ENCODE measurements at places on chromosomes 12 and 14.

- DNase-seq, result no peak
These were observed 40.2 kb upstream of the RIN3 start for GRCh38 chr14:92473261-92473968.

GRCh38 chr14:91877376-91877915 is 10.1 kb upstream of the TC2N start:
- DNase-seq, result no peak

DNA sequence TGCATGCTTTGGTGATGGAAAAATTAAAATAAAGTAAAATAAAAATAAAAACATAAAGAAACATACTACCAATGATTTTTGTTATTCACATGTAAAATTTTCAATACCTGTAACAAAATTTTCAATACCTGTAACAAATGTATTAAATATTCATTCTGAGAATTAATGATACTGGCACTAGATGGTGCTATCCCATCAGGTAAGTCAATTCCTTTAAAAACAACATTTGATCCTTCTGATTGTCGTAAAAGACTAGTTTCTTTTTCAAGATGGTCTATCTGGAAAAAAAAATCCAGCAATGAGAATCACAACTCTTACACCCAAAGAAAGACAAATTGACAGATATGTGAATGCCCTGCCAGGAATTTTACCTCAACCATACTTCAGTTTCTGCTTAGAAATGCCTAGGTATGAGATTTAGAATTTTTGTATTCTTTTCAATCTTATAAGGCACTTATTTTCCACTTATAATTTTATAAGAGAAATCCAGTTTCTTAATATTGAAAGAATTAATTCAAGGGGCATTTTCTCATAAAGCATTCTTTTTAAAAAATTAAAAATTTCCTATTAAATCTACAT is 30.7 kb downstream of the CEP290 start:
- no peak for DNase-seq

DNA sequence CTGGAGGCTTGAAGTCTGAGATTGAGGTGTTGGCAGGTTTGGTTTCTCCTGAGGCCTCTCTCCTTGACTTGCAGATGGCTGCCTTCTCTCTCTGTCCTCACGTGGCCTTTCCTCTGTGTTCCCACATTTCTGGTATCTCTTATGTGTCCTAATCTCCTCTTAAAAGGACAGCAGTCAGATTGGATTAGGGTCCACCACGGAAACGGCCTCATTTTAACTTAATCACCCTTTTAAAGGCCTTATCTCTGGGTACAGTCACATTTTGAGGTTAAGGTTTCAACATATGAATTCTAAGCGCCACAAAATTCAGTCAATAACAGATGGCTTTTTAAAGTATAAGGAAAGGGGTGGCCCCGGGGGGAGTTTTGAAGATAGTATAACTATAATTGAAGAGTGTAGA is 33.5 kb downstream of the UNC79 start:
- DNase-seq, result no peak

DNA sequence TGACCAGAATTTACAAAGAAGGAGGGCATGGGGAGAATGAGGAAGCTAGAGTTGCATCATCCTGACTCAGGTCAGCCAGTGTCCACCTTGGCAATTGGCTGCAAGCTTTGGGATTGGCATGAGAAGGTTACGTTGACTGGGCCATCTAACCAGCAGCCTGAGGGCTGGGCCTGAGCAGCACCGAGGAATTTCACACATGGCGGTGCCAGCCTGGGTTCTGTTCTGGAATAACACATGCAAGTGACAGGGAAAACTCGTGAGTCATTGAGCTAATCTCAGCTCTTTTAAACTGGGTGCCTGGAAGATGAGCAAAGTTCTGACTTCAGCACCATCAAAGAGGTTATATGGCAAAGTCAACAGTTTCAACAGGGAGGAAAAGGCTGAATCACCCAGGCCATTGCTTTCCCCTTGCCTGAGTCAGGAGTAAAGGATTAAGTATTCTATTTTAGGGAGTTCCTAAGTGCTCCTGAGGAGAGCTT is 543.2 kb upstream of the TBX3 start:
- DNase-seq, result no peak

DNA sequence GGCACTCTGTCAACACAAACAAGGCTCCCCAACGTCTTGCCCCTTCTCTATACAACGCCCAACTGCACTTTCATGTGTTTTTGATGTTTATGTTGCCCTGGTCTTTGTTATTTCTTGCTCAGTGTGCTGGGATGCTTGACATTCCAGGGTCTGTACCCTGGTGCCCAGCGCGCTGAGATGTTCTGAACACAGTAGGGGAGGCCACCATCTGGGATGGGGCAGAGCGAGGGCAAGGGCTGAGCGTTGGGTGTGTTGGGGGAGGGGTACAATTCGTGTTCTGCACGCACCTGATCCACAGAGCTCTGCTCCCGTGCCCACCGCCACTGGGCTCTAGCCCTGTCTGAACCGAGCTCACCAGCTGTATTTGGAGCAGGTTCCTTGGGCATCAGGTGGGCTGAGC is 52.9 kb downstream of the ISCA2 start:
- DNase-seq, result no peak

GRCh38 chr14:68874746-68875155 is 81.9 kb upstream of the ZFP36L1 start:
- DNase-seq, result no peak

GRCh38 chr12:9404031-9404430 is 195.8 kb upstream of the PZP start:
- no peak for DNase-seq

GRCh38 chr12:13114251-13115052 is 11.0 kb upstream of the GSG1 start:
- DNase-seq, result no peak

DNA sequence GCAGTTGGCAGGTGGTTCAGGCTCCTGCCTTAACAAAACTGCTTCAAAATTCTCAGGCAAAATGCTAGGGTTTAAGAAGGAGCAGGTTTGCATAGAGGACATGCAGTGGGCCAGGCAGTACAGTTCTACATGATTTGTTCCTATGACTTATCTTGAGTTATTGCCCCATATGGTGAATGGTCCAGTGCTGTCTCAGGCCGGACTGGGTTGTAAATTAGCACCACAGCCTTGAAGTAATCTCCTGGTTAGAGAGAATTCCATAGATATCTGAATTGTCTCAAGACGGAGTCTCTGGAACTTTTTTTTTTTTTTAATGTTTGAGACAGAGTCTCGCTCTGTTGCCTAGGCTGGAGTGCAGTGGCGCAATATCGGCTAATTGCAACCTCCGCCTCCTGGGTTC is 11.8 kb upstream of the PRPF39 start:
- no peak for DNase-seq

- DNase-seq, result no peak
These were observed 78.6 kb downstream of the CCDC59 start for GRCh38 chr12:82279536-82280058.

Measured in stimulated activated CD4-positive, alpha-beta T cell treated with anti-CD3 and anti-CD28 coated beads, Interleukin-4, amount 100 ng/mL, for 48 hours (primary cell).